CD4-positive, alpha-beta T cell treated with Interleukin-17A for 1 hour (primary cell): ENCODE measurements at places on chromosomes 2 and 18.

GRCh38 chr2:114709936-114710850 lies 267.8 kb downstream of the DPP10 start:
- no peak for DNase-seq

GRCh38 chr2:109715313-109715805 lies 78.7 kb upstream of the RGPD5 start:
- no peak for DNase-seq

- no peak for DNase-seq
Observed at GRCh38 chr2:17805717-17806363, 10.4 kb upstream of the MSGN1 start.

- DNase-seq: no peak
Observed at GRCh38 chr2:133146893-133147292, 421.4 kb downstream of the NCKAP5 start.

GRCh38 chr2:235502336-235502735 lies 8.5 kb downstream of the AGAP1 start:
- no peak for DNase-seq
